ENCODE measurements at places on chromosomes 11 and 22. TPM values are rescaled to one million over a fixed set of nuclear protein-coding genes. Genes with fewer than 3 reads are reported as not detected.

OTOG gene
- not detected for total RNA-seq

TSPAN4 gene
- 102 TPM for total RNA-seq

DDI1 gene
- total RNA-seq, result not detected

CDC42BPG gene
- total RNA-seq, result under 0.01 TPM

RFPL1 gene
- total RNA-seq, result not detected

PRR33 gene
- total RNA-seq, result not detected
